Neural progenitor cell (in vitro differentiated cells): ENCODE measurements at places on chromosomes 12 and 14. TPM values are rescaled to one million over a fixed set of nuclear protein-coding genes. Genes with fewer than 3 reads are reported as not detected.

The STAT2 gene
- total RNA-seq: 86.4 and 105 TPM in 2 replicates

The SERPINA12 gene
- not detected in 2 replicates for total RNA-seq

The LRP1-AS gene
- total RNA-seq: not detected in 2 replicates

The MDM1 gene
- 33.7 and 47.2 TPM in 2 replicates for total RNA-seq

The C12orf50 gene
- total RNA-seq: not detected in 2 replicates

The SLC10A1 gene
- total RNA-seq: not detected in 2 replicates

The FAIM2 gene
- 0.39 and 1.2 TPM in 2 replicates for total RNA-seq

The CFAP54 gene
- 1.6 and 4.2 TPM in 2 replicates for total RNA-seq

The SMCO2 gene
- total RNA-seq: not detected in 2 replicates

The SLCO1B3 gene
- total RNA-seq: not detected in 2 replicates

The COX8C gene
- total RNA-seq: not detected in 2 replicates

The TEX22 gene
- total RNA-seq: 0.84 TPM in 1 of 2 replicates, not detected in the other

The KRT3 gene
- total RNA-seq: not detected in 2 replicates

The CAPZA3 gene
- not detected in 2 replicates for total RNA-seq

The FAM90A1 gene
- 0.09 TPM in 1 of 2 replicates, not detected in the other for total RNA-seq

The DCTN2 gene
- total RNA-seq: 147 and 192 TPM in 2 replicates

The AQP2 gene
- total RNA-seq: not detected in 2 replicates

The TSPAN19 gene
- total RNA-seq: 4.3 and 5.0 TPM in 2 replicates

The RNASE3 gene
- total RNA-seq: not detected in 2 replicates

The NPFF gene
- not detected in 2 replicates for total RNA-seq

The RTL1 gene
- total RNA-seq: 0.15 and 0.65 TPM in 2 replicates

The CCDC38 gene
- 0.12 and 0.13 TPM in 2 replicates for total RNA-seq

The CTSG gene
- not detected in 2 replicates for total RNA-seq

The OTX2 gene
- total RNA-seq: 453 and 513 TPM in 2 replicates

The IGFBP6 gene
- total RNA-seq: 2.5 and 2.6 TPM in 2 replicates
